ENCODE measurements at places on chromosomes 11 and 22.

- no peak for DNase-seq
These were observed 40.8 kb downstream of the USP47 start for GRCh38 chr11:11882539-11882938.

GRCh38 chr11:91220476-91221202, 997.8 kb upstream of the CHORDC1 start:
- DNase-seq: peak; percentile 40

GRCh38 chr11:24489477-24489876, 7.4 kb upstream of the LUZP2 start:
- no peak for DNase-seq

GRCh38 chr11:22769081-22769480, 60.5 kb downstream of the SVIP start:
- DNase-seq: no peak

- DNase-seq: no peak
These were observed 5.0 kb downstream of the ASCL2 start for GRCh38 chr11:2265396-2265795.

DNA sequence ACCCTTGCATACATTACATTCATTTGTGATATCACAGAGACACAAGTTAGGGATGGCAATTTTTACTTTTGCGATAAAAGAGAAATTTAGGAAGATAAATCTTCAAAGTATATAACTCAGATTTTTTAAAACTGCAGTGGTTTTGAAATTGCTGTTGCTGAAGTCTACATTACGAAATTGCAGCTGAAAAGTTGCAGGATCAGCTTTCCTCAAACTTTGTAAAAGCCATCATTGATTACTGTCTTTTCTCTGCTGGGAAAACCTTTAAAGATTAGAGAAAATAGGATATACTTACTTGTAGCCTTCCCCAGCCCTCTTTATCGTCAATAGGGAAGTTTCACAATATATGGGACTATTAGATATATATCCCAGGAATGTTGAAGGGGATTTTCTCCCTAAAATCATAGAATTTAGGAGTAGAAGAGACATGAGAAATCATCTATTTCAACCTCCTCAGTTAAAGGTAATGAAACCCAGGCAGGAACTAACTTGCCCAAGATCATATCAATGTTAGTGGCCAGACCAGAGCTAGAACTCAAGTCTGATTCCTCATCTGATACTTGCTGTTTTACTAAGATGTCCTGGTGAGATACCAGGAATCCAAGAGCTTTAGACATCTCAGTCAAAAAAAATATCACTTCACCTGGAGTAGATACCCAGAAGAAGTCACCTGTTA, 10.4 kb upstream of the AGBL2 start:
- no peak for DNase-seq

GRCh38 chr11:32366666-32367065, 68.7 kb downstream of the WT1 start:
- DNase-seq: peak; percentile 19

- DNase-seq: no peak
These were observed 93.1 kb upstream of the SC5D start for GRCh38 chr11:121199516-121199915.

Measured in non-pigmented ciliary epithelial cell (primary cell).